Stimulated activated CD8-positive, alpha-beta memory T cell treated with anti-CD3 and anti-CD28 coated beads, Interleukin-15, amount 100 ng/mL, for 4 hours (primary cell): ENCODE measurements at places on chromosomes 12 and 14.

- DNase-seq: no peak
Observed at GRCh38 chr12:100926669-100927248, 132.2 kb downstream of the ANO4 start.

DNA sequence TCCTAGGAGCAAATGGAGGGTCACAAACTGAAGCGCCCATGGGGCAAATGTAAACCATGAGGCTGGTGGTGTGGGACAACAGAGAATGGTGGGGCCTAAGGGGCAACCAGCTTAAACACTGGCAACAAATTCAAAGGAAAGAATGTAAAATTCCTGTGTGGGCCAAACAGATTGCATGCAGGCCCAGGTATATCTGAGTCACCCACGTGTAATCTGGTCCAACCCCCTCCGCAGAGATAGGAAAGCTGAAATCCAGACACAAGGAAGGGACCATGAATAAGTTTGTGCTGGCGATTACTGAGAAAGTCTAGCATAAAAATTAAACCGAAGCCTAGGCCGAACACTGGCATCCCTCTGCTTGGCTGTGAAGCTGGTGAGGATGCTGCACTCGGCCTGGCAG is 71.6 kb downstream of the ITPK1 start:
- no peak for DNase-seq

- no peak for DNase-seq
Observed at GRCh38 chr14:62491146-62491545, 554.1 kb downstream of the KCNH5 start.

DNA sequence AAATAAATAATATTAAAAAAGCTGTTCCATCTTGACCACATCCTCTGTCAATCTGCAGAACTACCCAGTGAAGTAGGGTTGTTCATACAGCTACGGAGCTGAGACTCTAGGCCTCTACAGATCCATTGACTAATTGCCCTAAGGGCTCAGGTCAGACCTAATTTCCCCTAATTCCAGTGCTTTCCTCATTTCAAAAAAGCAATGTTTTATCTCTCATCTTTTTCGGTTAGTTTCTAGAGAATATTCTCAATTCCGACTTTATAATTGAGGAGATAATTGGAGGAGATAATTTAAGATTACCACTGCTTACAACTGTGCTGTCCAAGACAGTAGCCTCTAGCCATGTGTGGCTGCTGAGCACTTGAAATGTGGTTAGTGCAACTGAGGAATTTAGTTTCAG is 167.1 kb downstream of the KIF21A start:
- no peak for DNase-seq
